ENCODE measurements at places on chromosomes 16 and 17.

GRCh38 chr17:37823996-37824395 lies 79.1 kb upstream of the HNF1B start:
- no peak for DNase-seq

DNA sequence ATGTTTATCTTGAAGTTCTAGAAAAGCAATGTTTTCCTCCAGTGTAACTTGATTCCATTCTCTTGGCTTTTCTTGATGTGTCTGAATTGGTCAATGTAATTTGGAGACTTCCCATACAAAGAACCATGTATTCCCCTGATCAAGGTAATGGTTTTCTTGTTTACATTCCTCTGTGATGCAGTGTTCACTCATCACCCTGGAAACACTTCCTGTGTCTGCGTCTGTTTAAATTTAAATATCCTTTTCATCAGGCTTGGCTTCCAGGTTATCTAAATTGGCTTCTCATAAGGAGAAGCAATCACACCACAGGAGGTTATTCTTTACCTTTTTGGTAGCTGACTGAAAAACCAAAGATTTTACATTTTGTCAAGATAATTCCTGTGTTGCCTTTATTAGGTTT lies 237.3 kb upstream of the WSCD1 start:
- no peak for DNase-seq

DNA sequence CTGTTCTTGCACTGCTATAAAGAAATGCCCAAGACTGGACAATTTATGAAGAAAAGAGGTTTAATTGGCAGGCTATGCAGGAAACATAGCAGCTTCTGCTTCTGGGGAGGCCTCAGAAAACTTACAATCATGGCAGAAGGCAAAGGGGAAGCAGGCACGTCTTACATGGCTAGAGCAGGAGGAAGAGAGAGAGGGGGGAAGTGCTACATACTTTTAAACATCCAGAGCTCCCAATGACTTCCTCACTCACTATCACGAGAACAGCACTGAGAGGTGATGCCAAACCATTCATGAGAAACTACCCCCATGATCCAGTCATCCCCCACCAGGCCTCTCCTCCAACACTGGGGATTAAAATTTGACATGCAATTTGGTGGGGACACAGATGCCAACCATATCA lies 13.3 kb downstream of the WFIKKN2 start:
- DNase-seq: no peak

- DNase-seq: peak; percentile 45
These were observed 29.5 kb upstream of the RBFOX1 start for GRCh38 chr16:7303052-7303610.

DNA sequence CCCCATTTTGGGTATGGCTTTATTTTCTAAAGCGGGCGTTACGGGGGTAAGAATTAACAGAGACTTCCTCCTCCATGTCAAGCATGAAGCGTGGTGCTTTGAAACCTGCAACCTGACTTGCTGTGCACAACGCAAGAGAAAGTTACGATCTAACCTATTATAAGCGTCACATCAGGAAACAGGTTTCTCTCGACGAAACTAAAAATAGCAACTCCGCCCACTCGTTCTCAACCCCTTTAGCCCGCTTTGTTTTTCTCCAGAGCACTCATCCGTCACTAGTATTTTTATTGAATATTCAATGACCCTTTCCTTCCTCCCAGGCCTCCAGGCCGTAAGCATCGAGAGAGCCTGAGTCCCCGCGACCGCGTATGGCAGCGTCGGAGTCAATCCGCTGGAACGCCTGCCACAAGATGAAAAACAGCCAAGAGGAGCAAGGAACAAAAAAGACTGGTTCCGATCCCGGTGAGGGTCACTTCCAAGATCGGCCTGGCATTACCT lies 555 bp downstream of the NUP88 start:
- peak; percentile 17 for DNase-seq

DNA sequence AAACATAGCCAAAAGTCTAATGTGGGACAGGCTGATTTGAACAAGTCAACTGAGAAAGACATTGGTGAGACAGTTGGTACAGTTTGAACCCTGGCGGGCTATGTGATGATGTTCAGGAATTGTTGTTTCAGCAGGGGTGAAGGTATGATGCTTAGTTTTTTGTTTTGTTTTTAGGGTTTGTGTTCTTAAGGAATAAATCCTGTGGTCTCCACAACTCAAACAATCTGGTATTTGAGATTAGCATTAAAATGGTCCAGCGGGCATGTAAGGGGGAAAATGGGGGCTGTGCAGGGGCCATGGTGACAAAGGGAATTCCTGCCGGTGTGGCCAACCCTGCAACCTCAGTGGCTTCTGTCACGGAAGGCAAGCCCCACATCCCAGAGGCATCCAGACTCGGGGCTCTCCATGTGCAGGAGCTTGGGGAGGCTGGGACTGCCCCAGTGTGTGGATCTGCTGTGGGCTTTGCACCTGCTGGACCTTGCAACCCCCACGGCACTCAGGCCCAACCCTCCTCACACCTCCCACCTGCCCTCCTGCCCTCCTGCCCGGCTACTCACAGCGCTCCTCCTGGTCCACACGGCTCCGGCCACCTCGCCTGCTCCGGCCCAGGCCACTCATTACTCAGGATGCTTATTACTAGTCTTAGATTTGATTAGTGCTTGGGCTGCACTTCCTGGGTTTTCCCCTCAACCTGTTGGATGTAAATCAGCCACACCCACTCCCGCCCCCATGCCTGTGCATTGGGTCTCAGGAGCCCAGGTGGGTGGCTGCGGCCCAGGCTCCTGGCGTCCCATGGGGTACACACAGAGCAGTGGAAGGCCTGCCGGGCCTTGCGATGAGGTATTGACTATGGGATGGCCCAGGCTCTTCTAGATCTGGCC lies at the start of gene TNFRSF13B:
Gene TNFRSF13B (minus strand): TSS at position 661 of the 881 bp plus-strand sequence. CDS start 43 bp downstream, at position 618.
- DNase-seq: no peak

GRCh38 chr16:67801883-67802282 lies 4.5 kb downstream of the RANBP10 start:
- DNase-seq: no peak

DNA sequence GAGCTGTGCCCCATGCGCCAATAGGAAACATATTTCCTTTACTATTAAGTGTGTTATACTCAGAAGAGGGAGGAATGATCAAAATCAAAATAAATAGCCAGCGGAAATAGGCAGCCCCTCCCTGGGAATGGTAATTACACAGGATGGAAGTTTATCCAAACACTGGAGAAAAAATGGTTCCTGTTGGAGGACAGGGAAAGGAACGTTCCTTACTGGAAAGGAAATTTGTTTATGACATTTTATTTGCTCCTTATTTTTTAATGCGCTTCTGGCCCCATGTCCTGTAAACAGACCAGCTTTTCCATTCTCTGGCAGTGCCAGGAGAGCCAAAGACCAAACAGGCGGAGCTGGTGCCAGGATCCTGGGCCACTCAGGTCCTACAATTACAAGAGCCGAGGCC lies 273.7 kb downstream of the SOX9 start:
- no peak for DNase-seq

DNA sequence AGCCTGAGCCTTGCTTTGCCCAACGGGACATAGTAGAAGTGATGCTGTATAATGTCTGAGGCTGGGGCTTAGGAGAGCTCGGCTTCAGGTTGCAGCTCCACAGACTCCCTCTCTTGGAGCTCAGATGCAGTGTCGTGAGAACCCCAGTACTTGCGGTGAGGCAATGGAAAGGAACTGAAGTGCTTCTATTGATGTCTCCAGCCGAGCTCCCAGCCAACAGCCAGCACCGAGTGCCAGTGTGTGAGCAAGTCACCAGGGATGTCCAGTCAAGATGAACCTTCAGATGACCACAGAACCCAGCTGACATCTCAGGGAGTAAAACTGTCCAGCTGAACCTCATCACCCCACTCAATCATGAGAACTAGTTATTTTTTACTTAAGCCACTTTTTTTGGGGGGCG lies 268.1 kb downstream of the IRF8 start:
- DNase-seq: no peak

DNA sequence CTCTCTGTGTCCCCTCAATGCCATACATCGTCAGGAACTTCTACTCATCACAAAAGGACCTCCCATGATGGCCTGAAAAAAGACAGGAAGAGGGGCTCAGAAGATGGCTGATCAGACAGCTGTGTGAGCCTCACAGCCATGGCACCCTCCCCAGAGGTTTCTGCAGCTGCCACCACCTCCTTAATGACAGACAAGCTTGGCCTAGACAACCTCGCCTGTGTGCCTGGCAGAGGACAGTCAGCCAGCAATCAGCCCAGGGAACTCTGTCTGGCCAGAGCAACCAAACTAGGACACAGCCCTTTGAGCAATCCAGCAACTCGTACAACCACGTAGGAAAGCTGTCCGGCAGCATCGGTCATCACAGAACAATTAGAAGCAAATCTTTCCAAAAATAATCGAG lies 54.2 kb upstream of the MED9 start:
- DNase-seq: no peak

DNA sequence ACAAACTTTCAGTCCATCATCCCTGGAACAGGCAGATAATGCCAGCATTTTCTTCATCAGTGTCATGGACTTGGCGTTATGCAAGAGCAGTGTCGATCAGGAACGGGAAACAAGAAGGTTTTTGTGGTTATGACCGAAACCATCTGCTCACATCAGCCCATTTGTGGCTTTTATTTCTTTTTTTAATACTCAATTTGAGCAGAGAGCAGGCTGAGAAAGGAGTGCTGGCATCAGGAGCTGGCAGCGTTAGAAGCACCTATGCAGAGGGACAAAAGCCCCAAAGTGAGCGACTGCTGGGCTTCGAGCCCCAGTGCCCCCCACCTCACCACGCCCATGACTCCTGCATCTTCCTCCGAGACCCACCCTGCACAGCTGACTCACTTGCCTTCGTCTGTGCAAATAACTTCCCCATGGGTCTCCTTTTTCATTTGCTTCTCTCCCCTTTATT lies 16.2 kb upstream of the CD300E start:
- no peak for DNase-seq

DNA sequence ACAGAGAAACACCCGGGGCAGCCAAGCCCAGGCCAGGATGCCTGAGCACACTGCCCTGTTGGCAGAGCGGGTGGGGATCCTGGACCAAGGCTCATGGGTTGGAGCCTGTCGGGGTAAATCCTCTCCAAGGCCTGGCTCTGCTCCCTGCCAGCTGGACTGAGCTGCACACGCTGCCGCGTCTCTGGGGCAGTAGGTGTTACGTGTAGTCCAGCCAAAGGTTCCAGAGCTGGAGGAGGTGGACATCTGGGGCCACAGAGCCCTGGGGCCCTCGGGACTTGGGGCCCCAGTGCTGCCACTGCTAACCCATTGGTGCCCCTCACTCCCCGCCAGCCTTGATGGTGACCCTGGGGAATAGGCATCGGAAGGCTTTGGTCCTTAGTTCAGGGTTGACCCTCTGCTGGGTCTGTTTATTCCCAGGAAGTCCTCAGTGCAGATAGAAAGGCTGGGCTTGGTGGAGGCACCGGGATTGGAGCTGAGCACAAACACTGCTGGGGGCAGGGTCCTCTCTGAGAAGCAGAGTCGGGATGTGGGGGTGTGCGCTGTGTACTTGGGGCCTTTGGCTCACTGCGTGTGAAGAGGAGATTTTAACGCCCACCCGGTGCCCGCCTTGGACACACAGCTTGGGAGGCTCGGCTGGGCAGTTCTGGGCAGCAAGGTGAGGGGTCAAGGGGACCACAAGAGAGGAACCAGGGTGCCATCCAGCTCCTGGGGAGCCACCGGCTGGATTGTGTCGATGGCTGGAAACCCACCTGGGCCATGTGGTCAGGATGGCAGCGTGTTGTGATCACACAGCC lies 16.3 kb upstream of the CBX4 start:
- no peak for DNase-seq

DNA sequence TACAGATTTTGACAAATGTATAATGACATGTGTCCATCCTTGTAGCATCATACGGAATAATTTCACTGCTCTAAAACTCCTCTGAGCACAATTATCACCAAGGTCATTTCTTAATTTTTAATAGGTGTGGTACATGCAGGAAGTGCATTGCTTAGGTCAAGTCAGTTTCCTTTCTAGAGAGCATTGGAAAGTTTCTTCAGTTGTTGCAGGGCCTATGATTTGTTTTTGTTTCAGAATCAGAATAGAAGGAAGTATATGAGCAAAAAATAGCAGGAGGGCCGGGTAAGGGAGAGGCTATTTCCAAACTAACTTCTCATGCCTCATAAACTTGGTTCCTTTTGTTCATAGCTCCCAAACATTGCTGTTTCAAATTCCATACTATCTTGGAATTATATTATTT lies 24.0 kb upstream of the SLFN5 start:
- no peak for DNase-seq

- DNase-seq: peak; percentile 64
These were observed 86.3 kb downstream of the SPECC1 start for GRCh38 chr17:20095336-20096080.

DNA sequence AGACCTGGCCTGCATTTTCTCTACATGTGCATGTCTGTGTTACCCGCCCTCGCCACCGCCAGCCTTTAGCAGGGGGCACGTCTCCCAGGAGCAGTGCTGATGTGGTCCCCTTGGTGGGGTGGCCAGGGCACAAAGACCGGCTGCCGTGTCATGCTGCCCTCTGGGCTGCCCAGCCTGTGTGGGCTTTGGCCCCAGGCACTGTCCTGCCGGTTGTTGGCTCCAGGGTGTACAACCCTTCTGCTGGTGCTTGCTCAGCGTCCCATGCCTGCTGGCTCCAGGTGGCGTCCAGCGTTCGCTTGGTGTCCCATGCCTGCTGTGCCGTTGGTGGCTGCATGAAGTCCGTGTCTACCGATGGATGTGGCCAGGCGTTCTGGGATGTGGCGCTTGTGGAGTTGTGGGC lies 4.1 kb downstream of the BAIAP2 start:
- no peak for DNase-seq

GRCh38 chr17:79160980-79161636 lies 86.5 kb downstream of the ENGASE start:
- no peak for DNase-seq

GRCh38 chr16:12089492-12090150 lies 113.1 kb downstream of the SNX29 start:
- DNase-seq: no peak

GRCh38 chr16:53093162-53093744 lies 38.5 kb downstream of the CHD9 start:
- DNase-seq: no peak

DNA sequence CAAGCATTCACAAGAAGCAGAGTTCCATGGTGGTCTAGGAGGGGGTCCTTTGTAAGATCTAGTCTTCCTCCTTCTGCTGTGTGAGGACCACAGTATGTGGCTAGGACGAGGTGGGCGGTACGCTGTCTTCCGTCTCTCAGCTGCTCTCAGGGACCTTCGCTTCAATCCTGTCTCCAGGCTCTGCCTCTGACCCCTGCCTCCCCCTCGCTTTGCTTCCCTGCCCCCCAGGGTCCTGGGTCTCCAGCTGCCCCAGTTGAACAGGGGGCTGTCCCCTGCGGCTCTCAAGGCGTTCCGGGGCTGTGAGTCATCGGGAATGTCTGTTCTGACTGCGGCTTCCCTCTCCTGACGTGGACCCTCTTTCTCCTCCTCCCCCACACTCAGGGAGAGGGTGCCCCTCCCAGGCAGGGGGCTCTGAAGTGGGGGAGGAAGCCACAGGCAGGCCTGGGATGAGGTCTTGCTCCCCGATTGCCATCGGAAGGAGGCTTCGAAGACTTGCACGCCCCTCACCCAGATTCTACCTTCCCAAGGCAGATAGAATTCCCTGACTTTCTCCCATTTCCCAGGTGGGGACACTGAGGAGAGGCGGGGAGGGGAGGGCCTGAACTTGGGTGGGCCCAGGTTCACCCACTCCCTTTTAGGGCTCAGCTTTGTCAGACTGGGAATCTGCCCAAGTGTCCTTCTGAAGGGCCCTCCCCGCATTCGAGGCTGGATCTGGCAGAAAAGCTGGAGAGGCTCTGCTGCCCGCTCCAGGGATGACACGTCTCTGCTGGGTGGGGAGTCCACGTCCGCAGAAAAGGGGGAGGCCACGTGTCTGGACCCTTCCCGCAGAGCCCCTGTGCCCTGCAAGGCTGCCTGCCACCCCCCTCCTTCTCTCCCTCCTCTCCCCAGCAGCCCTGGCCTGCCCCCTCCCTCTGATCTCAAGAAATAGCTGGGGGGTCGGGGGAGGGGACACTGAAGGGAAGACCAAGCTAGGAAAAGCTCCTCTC lies 9.1 kb upstream of the COL1A1 start:
- DNase-seq: no peak
